ENCODE measurements at places on chromosomes 11 and 22.

DNA sequence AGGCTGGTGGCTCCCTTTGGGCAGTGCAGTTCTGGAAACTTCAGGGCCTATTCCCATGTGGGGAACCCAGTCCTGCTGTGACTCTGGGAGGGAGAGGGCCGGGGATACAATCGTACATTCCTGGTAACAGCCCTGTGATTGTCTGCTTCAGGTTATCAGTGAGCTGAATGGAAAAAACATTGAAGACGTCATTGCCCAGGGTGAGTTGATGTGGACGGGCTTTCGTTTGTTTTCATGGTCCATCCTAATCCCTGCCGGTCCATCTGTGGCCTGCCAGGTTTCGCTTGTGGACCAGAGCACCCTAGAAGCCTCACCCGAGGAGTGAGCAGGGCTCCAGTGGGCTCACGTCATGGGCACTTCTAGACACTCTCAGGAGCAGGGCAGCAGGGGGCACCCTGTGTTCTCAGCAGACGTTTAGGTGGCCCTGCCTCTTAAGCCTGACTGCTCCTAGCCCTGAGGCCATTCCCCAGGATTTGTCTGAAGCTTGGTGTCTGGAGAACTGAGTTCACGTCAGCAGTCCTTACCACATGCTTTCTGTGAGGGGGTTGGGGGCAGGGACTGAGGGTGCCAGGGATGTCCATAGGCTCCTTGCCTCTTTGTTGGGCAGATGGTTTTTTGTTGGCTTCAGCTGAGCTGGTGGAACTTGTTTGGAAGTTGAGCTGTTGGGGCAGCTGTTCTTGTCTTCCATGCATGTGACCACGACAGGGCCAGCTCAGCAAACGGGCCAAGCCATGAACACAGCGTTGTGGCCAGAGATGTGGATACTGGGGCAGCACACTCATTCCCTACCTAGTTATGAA is 1.9 kb downstream of the RPLP2 start:
- no peak for DNase-seq

- DNase-seq: no peak
Measured at GRCh38 chr11:131685206-131685605, 314.8 kb downstream of the NTM start.

GRCh38 chr11:1878137-1879031 is 13.3 kb downstream of the PRR33 start:
- DNase-seq: no peak

GRCh38 chr22:48440673-48441552 is 1386.8 kb downstream of the BRD1 start:
- no peak for DNase-seq

GRCh38 chr11:79375818-79376550 is 64.8 kb downstream of the TENM4 start:
- no peak for DNase-seq

- no peak for DNase-seq
Measured at GRCh38 chr11:118612378-118612777, 5.0 kb downstream of the PHLDB1 start.

- no peak for DNase-seq
Measured at GRCh38 chr22:43909708-43910107, 13.9 kb upstream of the PNPLA3 start.

DNA sequence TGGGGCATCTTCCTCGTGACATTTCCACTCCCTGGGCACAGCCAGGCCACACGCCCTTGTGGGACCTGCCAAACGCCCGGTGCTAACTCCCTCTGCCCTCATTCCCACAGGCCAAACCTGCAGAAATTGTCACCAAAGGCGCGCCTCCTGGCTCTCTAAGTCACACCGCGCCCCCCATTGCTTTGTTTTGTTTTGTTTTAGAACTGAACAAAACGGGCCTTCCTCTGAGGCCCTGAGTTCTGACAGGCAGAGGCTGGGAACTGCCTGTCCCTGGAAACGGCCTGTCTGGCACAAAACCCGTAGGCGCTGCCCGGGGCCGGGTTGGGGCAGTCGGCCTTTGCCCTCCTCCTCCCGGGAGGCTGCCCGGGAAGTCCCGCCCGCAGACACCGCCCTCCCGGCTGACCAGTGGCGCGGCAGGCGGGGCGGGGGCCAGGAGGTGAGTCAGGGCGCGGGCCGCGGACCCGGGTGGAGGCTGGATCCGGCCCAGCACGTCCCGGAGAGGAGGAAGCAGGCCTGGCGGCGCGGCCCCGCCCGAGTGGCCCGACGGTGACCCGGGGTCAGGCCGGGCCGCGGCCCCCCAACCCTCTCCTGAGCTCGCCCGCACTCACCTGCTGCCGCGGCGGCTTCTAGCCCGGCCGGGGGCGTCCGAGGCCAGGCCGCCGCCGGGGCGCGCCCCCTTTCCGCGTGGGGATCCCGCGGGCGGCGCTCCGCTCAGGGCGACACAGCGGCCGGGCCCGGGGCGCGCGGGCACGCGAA is 465 bp downstream of the SUN2 start:
- peak; percentile 19 for DNase-seq

GRCh38 chr11:132718711-132719671 is 813.3 kb downstream of the OPCML start:
- DNase-seq: peak; percentile 0

DNA sequence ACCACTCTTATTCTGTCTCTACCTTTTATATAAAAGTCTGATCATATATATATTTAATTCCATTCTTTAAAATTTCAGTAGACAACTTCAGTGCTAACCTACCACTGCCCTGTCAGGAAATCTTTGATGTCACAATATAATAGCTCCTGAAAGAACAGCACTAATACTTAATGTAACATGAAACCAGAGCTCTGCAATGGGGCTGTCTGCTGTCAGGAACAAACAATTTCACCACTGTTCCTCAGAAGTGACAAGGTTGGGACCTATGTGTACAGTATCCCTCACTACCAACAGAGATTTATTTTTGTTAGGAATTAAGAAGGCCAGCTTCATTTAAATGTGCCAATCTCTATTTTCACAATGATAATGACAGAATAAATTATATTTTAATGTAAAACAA is 165.5 kb upstream of the C11orf58 start:
- no peak for DNase-seq

DNA sequence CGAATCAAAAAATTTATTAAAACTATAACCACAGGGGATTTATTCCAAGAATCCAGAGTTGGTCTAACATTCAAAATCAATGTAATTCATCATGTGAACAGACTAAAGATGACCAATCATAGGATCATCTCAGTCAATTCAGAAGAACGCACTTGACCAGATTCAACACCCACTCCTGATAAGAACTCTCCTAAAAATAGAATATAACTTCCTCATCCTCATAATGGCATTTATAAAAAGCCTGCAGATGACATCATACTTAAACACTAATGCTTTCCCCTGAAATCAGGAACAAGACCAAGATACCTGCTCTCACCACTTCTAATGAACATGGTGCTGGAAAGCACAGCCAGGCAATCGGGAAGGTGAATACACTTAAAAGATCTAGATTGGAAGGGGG is 10.5 kb upstream of the MUC2 start:
- no peak for DNase-seq

DNA sequence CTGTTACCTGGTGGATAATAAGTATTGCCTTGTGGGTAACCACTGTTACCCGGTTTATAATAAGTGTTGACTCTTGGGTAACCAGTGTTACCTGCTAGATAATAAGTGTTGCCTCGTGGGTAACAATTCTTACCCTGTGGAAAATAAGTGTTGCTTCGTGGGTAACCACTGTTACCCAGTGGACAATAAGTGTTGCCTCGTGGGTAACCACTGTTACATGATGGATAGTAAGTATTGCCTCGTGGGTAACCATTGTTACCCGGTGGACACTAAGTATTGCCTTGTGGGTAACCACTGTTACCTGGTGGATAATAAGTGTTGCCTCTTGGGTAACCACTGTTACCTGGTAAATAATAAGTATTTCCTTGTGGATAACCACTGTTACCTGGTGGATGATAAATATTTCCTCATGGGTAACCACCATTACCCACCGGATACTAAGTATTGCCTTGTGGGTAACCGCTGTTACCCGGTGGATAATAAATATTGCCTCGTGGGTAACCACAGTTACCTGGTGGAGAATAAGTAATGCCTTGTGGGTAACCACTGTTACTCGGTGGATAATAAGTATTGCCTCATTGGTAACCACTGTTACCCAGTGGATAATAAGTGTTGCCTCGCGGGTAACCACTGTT is 8.7 kb upstream of the NXPE4 start:
- DNase-seq: no peak

DNA sequence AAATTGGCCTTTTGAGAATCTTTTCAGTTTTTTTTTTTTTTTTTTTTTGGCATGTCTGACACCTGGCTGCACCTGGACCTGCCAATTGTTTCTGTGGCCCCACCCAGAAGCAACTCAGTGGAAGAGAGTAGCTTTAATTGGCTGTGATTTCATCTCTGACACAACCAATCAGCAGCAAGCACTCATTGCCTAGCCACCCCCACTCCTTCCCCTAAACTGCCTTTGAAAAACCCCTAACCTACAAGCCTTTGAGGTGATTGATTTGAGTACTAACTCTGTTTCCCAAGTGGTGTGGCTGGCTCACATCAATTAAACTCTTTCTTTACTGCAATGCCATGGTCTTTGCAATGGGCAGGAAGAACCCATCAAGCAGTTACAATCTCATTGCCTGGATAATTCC is 98.2 kb upstream of the CHORDC1 start:
- no peak for DNase-seq

GRCh38 chr11:27882066-27882697 is 181.9 kb upstream of the BDNF start:
- DNase-seq: no peak

DNA sequence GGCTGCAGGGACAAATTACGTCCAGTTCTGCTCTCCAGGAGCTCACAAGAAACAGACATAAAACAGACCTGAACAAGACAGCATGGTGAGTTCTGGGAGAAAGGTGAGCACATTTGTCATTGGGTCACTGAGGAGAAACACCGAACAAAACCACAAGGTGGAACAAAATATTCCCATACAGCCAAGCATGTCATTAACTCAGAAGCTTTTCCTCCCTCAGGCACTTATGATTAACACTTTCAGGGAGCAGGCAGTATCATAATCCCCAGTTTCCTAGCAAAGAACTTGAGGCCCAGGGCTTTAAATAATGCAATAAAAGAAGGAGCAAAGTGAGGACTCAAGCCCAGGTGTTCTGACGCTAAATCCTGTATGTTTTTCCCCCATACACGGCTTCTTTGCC is 43.0 kb downstream of the P4HA3 start:
- no peak for DNase-seq

GRCh38 chr11:71429701-71430100 is 18.5 kb downstream of the DHCR7 start:
- DNase-seq: no peak

DNA sequence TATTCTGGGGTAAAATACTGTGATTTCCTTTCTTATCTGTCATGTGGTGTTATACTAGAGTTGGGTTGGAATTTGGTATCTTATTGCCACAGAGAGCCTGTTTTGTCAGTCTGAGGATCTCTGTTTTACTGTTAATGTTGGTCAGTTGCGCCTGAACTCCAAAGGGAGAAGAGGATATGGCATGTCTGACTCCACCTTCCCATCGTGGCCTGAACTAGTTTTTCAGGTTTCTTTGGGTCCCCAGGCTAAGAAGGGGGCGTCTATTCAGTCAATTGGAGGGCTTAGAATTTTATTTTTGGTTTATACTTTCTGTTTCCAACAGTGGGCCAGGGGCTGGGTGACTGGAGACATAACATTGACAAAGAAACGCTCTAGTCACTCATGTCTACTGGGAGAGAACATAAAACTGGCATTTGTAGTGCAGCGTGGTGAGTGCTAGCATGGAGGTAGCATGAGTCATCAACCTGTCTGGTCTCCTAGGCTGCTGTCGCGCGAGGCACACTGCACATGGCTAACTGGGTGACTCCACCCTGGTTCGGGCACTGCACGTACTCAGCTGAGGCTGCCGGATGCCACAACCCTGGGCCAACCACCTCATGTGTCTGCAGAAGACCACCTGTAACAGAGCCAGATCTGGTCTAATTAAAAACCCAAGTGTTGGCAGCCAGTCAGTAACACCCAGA is 120.1 kb upstream of the OR9Q1 start:
- peak; percentile 2 for DNase-seq

DNA sequence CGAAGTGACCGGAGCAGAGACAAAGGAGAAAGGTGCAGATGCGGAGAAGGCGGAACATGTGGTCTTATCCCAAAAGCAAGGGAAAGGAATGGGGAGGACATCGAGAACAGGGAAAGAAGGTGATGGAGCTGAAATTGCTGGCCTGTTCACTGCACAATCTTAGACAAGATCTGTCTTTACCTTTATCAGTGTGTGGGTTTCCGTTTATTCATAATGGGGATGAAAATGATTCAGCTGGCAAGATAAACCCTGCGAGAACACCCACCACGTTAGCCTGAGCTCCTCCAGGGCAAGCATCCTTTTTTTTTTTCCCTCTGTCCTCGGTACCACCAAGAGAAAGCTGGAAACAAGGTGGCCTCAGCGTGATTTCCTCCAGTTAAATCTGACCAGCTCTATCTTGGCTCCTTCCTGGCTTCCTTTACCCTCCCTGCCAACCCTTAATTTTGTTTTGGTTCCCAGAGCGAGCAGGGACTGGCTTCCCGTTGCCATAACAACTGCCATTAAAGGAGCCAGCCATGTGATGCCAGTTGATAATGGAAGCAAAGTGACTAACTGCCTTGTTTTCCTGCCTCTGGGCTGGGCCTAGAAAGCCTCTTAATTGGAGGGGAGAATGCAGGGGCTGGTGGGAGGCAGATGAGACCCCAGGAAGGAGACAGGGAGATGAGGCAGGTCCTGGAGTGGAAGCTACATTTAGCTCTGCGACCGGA is 4.2 kb downstream of the SGSM1 start:
- DNase-seq: no peak

- DNase-seq: no peak
Measured at GRCh38 chr11:8015753-8016239, 28.7 kb downstream of the EIF3F start.

DNA sequence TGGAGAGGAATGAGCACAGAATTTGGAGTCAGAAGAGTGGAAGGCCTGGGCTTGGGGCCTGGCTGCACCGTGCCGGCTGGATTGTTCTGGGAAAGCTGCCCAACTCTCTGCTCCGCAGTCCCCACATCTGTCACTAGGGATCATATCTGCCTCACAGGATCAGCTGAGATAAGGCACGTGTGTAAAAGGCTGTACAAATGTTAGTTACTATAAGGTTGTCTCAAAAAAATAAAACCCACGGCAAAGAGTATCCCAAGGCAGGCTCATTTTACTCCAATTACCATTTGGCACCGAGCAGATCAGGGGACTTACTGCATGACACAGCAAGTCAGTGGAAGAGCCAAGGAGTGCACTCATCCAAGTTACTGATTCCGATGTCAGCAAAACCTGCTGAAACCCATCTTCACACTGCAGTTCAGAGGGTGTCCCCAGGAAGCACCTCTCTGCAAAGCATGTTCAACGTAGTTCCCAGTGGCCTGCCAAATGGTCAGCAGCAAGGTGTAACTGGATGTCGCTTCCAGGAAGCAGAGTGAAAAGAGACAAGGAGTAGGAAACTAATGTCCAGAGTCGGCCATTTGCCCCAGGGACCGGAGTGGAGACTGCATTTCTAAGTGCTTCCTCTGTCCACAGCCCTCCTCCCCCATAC is 18.1 kb upstream of the MRTFA start:
- no peak for DNase-seq
